ENCODE measurements at places on chromosomes 5 and 9.
A peak's percentile ranks its signal among the peaks of the same experiment; 100 is the strongest.

- DNase-seq, result no peak
These were observed 17.3 kb upstream of the ZBTB34 start for GRCh38 chr9:126842977-126843799.

- no peak for DNase-seq
These were observed 132.1 kb downstream of the PDZD2 start for GRCh38 chr5:31770998-31771397.

DNA sequence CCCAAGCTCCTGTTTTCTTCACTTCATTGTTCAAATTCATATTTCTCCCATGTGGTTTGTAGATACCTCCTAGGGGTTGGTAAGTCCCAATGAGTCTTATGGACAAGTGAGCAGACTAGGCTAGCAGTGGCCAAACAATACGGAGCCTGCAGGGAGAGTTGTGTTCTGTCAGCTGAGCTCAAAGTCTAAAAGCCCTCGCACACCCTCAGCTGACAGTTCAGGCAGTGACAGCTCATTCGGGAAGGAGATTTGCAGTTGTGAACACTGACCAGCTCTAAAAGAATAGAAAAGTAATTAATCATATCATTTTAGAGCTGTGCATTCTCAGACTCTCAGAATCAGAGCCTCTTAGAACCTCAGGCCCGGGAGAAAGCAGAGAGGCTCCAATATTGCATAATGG, 95.1 kb downstream of the SH3TC2 start:
- no peak for DNase-seq

- DNase-seq, result no peak
These were observed 72.7 kb downstream of the MTRR start for GRCh38 chr5:7941692-7942091.

DNA sequence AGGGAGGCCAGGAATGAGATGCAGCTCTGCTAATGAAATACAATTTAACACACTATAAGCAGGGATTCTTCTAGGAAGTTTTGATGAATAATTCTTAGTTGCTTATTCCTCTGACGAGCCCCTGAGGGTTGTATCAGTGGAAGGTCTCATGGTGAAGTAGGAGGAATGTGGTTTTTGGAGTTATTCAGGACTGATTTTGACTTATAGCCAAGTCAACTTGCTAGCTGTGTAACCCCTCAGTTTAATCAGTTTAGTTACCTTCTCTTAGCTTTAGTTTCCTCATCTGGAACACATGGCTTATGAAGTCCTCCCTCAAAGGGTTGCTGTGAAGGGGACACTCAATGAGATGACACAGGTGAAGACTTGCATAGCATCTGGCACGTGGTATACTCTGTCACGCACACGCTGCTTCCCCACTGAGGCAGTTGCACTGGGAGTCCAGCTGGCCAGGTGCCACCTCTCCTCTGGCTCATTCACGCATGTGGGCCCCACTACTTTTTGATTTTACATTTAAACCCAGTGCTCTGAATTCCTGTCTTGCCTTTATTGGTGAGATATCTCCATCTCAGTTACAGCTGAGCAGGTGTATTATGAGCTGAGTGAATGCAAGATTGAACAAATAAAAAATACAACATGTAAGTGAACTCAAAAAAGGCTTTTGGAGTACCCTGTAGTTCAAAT, 415.0 kb downstream of the ARHGEF28 start:
- DNase-seq, result no peak

- no peak for DNase-seq
These were observed 26.6 kb upstream of the DAB2 start for GRCh38 chr5:39451276-39451941.

GRCh38 chr9:121529237-121529987, 29.8 kb upstream of the GGTA1 start:
- peak; percentile 56 for DNase-seq

DNA sequence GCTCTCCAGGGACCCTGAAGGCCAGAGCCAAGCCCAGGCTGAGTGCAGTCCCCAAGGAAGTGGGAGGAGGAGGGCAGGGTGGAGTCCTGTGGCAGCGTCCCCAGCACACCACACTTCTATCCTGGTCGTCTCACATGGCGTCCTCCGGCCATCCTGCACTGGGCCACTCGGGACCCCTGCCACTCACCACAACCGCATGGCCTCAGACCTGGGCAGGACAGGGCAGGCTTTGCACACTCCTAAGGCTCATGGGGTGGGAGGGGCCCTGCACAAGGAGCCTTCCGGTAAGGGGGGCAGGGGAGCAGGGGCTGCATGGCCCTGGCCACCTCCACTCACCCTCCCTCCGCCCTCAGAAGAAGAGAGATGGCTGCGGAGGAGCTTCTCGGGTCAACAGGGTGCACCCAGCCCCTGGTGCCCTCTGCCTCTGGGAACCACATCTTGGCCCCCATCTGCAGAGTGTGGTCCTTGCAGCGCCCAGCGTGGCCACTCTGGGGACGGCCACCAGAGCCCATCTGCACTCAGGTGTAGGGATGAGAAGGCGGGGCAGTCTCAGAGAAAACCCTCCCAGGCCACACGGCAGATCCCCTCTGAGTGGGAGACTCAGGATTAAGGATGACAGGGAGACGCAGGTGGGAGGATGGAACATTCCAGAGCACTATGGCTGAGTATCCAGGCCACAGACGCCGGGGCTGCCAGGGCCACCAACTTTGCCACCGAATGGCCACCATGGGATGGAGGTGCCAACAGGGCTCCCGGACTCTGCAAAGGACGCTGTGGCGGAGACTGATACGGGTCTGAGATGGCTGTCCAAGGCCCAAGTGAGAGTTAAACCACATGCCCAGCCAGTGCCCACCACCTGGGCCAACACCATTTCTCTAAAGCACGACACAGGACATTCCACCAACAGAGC, 7.6 kb downstream of the TPPP start:
- no peak for DNase-seq

- DNase-seq, result peak; percentile 24
These were observed 572 bp downstream of the NR4A3 start for GRCh38 chr9:99822109-99822805.

GRCh38 chr9:105828596-105829213, 134.4 kb downstream of the TMEM38B start:
- no peak for DNase-seq

DNA sequence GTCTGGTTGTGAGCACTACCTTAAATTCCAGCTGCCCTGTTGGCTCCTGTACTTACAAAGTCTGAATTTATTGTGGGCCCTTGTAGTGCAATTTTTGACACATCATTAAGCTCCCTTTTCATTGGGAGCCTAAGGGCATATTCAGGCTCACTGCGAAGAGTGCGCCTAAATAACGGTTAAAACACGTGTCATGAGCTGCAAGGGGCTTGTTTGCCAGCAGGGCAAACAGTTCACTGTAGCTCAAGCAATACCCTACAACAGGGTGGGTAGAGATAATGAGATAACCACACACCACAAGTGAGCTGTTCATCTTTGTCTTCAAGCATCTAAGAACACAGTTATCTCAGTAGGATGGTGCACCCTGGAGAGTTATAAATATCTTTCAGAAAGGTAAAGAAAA, 214.2 kb downstream of the SLF1 start:
- no peak for DNase-seq

DNA sequence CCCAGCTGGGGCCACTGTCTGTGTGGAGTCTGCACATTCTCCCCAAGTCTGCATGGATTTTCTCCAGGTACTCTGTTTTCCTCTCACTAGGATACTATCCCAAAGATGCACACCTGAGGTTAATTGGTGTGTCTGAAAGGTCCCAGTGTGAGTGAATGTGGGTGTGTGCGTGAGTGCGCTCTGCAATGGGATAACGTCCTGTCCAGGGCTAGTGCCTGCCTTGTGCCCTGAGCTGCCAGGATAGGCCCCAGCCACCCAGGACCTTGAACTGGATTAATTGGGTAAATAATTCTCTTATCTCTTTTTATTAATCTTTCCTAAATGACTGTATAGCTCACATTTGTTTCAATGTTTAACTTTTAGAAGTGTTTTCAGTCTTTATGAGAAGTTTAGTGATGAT, 11.5 kb upstream of the PANK3 start:
- DNase-seq, result no peak

DNA sequence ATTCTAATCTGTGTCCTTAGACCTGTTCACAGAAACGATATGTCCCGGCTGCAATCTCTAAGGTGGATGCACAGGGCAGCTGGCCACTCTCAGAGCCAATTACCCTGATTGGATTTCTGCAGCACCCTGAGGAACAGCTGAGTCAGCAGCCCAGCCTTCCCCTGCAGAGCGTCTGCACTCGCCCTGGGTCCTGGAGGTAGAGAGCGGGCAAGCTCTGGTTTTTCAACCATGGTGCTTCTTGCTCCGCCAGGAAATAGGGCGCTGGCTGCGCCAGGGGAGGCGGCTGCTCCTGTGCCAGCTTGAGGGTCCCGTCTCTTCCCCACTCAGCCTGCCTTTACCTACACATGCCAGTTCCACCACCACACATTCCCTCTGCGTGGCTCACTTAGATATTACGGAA, 19.2 kb downstream of the NDUFS6 start:
- DNase-seq, result no peak

DNA sequence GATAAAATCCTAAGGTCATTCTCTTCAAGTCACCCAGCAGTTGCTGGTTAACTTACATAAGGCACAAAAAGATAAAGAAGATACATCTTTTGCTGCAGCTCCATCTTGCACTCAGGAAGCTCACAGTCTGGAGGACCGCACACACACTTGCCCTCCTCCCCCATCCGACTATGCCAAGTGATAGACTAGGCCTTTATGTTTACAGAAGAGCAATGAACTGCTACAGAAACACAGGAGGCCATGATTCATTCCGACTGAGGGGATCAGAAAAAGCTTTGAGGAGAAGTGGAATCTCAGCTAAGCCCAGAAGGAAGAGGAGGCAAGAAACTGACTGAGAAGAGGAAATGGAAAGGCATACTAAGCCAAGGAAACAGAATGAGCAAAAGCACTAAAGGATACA, 17.4 kb downstream of the NRG2 start:
- no peak for DNase-seq

DNA sequence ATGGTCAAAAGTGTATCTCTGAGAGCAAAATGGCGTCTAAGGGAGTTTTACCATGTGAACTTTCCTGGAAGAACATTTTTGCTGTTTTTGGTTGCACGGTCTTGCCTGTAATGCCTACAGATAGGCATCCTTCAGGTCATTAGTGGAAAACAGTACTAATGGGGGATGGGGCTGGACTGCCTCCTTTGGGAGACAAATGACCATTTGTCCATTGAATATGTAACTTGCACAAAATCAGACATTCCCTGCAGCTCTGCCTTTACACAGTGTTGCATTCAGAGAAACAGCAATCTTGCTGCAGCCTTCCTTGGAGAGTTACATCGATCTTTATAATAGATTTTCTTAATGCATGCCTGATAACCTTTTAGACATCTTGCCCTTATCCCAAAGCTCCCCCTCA, 138.5 kb upstream of the EGFLAM start:
- DNase-seq, result no peak

- no peak for DNase-seq
These were observed 274.9 kb downstream of the EFNA5 start for GRCh38 chr5:107395632-107396350.

GRCh38 chr9:127411122-127411521, 13.1 kb upstream of the ZNF79 start:
- DNase-seq, result no peak

GRCh38 chr5:43192558-43193180, 644 bp downstream of the NIM1K start:
- DNase-seq, result peak; percentile 4

- no peak for DNase-seq
These were observed 106.2 kb downstream of the SEMA5A start for GRCh38 chr5:9439531-9440292.

GRCh38 chr9:96510258-96510657, 60.3 kb downstream of the HABP4 start:
- no peak for DNase-seq

- DNase-seq, result no peak
These were observed 201.1 kb downstream of the SNX18 start for GRCh38 chr5:54718656-54719055.

- DNase-seq, result no peak
These were observed 55.7 kb downstream of the LIFR start for GRCh38 chr5:38500573-38501260.

DNA sequence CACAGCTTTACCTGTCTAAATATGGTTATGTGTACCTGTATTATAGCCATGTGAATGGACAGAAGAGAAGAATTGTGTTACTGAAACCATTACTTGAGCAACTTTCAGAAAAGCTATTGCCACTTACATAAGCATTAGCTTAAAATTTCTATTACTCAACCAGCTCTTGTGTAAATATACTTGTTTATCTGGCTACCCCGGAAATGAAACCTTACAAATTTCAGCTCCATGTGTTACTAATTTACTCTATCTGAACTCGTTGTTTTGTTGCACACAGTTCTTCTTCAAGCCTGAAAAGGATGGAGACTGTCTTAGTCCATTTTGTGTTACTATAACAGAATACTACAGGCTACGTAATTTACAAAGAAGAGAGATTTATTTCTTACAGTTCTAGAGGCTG, 22.5 kb upstream of the ADAMTSL1 start:
- DNase-seq, result no peak

GRCh38 chr5:132951897-132952296, 11.5 kb downstream of the AFF4 start:
- no peak for DNase-seq

DNA sequence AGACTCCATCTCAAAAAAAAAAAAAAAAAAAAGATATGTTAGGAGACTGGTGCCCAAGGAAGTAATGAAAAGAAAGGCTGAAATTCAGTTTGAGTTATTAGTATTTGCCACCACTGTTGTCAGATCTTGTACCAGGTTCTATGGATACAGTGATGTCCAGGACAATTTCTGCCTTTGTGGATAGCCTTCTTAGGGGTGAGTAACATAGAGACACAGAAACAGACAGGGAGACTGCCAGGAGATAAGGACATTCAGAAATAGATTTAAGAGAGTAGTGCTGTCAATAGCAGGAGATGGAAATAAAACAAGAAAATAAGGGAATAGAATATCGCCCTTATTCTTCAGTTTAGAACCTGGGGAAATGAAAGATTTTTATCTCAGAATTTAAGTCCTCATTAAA, 6.3 kb upstream of the SPINK14 start:
- DNase-seq, result no peak

GRCh38 chr9:98298476-98298875, 43.0 kb upstream of the TBC1D2 start:
- no peak for DNase-seq

GRCh38 chr5:82793808-82794419, 283.3 kb downstream of the TMEM167A start:
- DNase-seq, result no peak
